Anterior cingulate cortex (tissue), 58 donors: ENCODE measurements at places on chromosomes 4 and X.

GRCh38 chrX:106484233-106484632, 127.5 kb upstream of the RADX start:
- no peak for DNase-seq

GRCh38 chr4:37383579-37384229, 139.2 kb downstream of the NWD2 start:
- DNase-seq: no peak

GRCh38 chrX:115562480-115562847, 1.5 kb downstream of the PLS3 start:
- DNase-seq: no peak

- no peak for DNase-seq
Observed at GRCh38 chr4:176036585-176037205, 28.9 kb upstream of the WDR17 start.
